ENCODE measurements at places on chromosomes 1 and 21. TPM values are rescaled to one million over a fixed set of nuclear protein-coding genes. Genes with fewer than 3 reads are reported as not detected.

Gene PAFAH2
- 9.9 TPM for total RNA-seq

Gene FAM151A
- not detected for total RNA-seq

Gene ADAM30
- total RNA-seq: not detected

Gene ITPKB
- 21.2 TPM for total RNA-seq

Gene SPRR4
- not detected for total RNA-seq

Gene TRAF3IP3
- total RNA-seq: 1.1 TPM

Gene ASCL5
- not detected for total RNA-seq

Gene OR2G6
- 0.04 TPM for total RNA-seq

Gene RGS1
- total RNA-seq: not detected

Gene FAAP20
- 92.2 TPM for total RNA-seq

Gene CYP4X1
- total RNA-seq: 0.62 TPM

Gene EDN2
- 4.1 TPM for total RNA-seq

Gene LRRC53
- not detected for total RNA-seq

Gene ZNF683
- total RNA-seq: not detected

Gene CRYAA
- not detected for total RNA-seq

Gene SPRR5
- total RNA-seq: not detected
